ENCODE measurements at places on chromosomes 11 and 22.

GRCh38 chr22:24400726-24401596 is 26.4 kb upstream of the ADORA2A start:
- no peak for DNase-seq

DNA sequence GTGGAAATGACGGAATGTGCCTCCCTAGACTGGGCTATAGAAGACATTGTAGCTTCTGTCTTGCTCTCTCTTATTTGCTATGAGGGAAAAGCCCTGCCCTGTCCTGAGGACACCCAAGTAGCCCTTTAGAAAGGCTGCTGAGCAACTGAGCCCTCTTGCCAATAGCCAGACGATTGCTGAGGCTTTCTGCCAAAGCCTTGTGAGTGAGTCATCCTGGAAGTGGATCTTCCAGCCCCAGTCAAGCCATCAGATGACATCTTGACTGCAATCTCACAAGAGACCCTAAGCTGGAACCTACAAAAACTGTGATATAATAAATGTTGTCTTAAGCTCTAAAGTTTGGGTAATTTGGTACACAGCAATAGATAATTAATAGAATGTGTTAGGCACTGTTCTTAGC is 3.9 kb upstream of the TRAF6 start:
- DNase-seq = no peak

- DNase-seq = no peak
Observed at GRCh38 chr11:92384802-92385201, 160.2 kb downstream of the FAT3 start.

DNA sequence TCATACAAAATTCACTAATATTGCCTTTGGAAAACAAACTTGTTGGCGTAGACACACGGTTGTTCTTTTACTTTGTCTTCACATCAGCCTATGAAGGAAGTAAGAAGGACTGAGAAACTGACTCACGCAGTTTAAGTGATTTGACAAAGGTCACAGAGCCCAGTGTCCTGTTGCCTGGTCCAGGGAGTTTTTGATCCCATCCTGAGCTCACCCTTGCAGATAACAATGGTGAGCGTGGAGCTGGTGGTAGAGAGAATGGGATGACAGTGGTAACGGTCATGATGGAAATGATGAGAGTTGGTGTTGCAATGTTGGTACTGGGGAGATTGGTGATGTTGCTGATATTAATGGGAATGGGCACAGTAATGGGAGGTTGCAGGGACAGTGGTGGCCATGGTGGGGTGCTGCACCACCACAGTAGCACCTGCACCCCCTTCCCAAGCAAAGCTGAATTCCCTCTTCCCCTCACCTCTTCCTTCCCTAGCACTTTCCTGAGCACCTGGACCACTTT is 22.0 kb downstream of the CREB3L1 start:
- DNase-seq = no peak

DNA sequence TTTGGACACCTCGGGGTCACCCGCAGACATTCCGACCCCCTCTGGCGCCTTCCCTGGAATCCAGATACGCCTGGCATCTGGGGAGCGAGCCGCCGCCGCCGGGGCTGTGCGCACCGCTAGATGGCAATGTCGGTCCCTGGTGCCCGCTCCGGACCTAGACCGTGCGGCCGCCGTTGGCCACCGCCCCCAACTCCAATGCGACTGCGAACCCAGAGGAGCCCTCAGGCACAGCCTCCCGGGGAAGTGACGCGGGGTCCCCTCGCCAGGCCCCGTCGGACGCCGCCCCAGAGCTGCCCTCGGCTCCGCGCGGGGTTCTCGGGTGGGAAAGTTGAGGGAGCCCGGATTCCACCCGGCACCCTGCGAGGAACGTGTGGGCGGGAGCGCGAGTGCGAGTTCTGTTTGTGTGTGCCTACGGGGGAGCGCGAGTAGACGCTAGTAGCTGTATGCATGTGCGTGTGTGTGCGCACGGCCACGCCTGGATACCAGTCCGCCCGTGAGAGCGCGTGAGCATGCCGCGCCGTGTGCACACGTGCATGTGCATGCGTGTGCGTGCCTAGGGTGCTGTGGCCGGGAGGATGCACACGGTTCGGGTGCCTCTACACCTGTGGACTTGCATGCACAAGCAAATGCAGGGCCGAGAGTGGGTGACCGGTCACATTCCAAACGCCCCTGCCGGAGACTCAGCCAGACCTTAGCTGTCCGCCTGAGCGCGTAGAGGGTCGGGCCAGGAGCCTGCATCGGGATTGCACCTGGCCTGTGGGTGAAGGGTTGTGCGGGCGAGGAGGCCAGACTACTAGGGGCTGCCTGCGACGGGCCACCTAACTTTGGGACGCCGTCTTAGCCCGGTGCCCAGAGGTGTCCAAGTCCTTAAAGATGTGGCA is 1.9 kb downstream of the CHRM4 start:
- DNase-seq = peak; percentile 51

- no peak for DNase-seq
Observed at GRCh38 chr22:39437791-39438704, 18.8 kb upstream of the MGAT3 start.

DNA sequence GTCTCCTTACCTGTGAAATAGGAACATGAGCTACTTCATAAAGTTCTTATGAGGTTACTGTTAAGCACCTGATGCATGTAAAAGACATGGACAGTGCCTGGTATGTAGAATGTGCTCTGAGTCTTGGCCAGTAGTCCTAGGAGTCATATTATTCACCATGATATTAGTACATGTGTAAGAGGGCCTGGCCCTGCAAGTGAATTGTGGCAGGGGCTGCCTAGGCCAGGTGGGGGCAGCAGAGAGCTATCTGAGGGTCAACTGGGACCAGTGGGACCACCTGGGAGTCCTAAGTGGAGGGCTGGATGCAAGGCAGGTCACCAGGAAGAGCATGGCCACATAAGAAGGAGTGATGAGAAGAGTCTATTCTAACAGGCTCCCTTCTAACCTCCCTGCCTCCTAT is 529.5 kb downstream of the SOX6 start:
- DNase-seq = peak; percentile 8

GRCh38 chr22:18091478-18091877 is 13.7 kb downstream of the PEX26 start:
- DNase-seq = no peak

DNA sequence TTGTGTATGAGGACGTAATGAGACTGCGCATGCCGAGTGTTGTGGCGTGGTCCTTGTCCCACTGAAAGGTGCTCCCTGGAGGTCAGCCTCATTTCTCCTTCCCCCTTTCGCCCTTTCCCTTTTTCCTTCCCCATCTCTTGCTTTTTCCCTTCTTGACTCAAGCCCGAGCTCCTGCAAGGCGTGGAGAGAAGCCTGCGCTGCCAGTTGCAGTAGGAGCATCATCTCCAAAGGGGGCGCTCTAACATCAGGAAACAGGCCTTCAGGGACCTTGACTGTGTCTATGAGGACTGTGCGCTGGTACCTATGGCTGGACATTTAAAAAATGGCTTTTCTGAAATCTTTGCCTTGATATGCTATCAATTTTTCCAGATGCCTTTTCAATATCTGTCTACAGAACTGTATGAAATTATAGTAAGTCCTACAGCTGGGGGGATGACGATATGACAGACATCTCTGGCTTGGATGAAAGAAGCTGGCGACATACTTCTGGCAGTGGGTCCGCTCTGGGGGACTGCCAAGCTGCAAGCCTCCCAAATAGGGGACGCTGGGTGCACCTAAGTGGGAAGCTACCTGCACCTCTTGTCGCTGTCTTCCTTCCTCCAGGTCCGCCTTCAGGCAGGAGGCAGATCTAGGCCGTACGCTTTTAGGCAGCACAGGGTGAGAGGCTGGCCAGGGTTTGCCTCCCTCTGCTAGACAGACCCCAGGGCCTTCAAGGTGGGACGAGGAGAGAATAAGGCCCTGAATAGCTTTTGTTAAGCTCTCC is 96.5 kb downstream of the NXPE2 start:
- peak; percentile 60 for DNase-seq

DNA sequence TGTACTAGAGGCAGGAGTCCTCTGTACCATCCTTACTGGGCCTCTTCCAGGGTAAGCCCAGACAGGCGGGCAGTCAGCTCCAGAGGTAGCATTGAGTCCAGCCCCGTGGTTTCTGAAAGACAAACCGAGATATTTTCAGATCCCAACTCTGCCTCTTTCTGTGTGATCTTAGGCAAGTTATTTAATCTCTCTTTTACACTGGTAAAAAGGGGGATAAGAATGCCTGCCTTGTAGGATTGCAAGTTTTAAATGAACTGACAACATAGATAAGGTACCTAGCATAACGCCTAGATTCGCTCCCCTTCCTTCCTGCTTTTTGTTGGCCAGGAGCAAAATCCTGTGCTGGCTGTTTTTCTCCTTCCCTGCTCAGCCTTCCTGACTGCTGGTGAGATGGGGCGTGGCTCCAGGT is 56.4 kb upstream of the NNMT start:
- DNase-seq = no peak

DNA sequence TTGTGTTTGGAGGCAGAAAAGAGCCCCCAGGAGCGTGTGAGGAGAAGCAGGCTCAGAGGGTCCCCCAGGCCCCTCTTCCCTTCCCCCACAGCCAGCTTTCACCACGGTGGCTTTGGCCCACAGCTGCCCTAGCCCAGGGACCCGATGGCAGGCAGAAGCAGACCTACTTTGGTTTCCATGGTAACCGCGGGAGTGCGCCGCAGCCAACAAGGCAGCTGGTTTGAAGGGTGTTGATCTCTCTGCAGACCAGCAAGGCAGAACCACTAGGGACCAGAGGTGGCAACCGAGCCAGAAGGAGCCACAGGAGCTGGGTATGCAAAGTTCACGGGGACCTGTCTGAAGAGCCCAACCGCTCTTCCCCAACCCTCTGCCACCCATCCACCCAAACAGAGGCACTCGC is 69.4 kb downstream of the BUD13 start:
- DNase-seq = peak; percentile 55

DNA sequence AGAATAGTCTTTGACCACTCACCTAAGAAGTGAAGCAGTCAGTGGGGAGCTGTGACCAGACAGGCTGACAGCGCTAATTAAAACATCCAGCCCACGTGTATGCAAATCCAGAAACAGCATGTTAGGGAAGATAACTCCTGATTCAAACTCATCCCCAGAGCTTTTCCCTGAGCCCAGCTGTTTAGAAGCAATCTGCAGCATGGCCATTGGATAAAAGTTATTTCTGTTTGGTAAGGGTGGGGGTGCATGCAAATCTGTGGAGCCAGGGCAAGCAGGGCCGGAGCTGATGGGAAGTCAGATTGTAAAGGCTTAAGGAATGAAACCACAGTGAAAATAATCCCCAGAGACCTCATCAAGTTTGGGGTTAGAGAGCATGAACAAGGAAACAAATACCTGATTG is 247.9 kb upstream of the KIRREL3 start:
- DNase-seq = no peak

DNA sequence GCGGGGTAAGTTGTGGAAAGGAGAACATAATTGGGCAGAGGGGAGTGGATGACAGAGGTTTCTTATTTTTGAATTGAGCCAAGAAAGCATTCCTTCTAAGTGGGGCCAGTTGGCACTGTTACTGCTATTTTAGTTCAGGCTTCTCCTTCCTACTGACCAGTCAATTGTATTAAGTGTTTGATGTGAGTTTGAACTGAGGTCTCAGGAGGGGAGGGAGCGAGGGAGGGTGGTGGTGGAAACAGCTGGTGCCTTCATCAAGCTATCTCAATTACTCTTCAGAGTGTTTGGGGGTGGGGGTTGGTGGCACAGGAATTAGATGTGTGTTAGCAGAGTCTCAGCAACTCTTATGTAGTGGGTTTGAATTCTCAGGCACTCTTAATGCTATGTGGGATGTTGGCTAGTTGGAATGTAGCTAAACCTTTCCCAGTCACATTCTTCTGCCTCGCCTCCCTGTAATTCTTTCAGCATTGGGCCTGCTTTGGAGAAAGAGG is 14.5 kb downstream of the CTNND1 start:
- no peak for DNase-seq

DNA sequence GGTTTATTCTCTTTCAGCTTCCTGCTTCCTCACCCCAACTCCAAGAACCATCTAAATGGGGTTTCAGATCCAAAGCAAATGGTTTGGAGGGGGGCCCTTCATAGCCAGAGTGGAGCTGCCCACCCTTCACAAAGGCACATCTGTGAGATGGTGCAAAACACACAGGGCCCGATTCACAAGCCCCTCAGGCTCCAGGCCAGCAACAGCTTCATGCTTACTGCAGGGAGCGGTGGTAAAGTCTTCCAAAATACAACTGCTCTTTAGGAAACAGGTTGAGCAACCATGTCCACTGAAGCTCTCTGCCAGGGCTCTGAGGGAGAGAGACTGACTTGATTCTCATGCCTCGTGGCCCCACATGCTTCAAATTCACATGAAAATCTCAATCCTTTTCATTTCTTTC is 213.0 kb upstream of the NARS2 start:
- DNase-seq = no peak

DNA sequence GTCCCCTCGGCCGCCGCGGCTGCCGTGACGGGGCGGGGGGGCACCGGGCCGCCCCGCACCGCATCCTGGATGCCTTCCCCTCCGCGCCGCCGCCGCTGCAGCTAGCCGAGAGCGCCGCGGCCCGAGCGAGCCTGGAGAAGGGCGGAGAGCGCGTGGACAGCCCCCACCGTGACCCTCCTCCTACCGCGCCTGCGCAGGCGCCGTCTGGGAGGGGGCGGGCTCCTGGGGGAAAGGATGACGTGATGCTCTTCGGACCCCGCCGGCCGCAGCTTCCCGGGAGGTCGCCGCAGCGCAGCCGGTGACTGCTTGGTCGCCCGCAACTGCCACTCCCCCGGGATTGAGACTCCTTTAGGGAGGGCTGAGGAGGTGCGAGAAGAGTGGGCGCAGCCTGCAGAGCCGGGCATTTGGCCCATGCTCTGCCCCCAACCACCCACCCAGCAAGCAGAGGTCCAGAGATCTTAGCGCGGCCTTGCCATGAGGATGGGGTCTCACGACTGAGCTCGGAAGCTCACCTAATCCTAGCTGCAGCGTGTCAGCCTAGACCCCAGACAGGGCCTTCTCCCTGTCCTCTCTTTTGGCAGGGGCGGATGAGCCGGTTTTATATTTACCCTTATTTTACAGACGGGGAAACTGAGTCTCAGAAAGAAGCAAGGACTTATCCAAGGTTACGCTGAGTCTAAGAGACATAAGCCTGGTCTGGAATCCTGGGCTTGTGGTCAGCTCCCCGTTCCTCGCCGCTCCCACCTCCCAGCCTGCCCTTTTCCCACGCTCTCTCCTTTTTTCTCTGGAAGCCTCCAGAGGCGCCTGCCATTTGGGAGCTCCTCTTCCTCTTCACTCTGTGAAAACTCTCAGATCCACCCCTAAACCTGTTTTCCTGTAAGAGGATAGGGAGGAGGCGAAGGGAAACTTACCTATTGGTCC is at the start of gene DENND5A:
Gene DENND5A (minus strand): TSS at position 140 of the 921 bp plus-strand sequence. CDS start 281 bp downstream, outside the sequence.
- peak; percentile 39 for DNase-seq

GRCh38 chr22:25113316-25113721 is 86.3 kb upstream of the CRYBB3 start:
- no peak for DNase-seq

Measured in NCI-H2029 treated with DMSO at 0.1 percent for 48 hours (cell line).